ENCODE measurements at places on chromosomes 3 and 15.

DNA sequence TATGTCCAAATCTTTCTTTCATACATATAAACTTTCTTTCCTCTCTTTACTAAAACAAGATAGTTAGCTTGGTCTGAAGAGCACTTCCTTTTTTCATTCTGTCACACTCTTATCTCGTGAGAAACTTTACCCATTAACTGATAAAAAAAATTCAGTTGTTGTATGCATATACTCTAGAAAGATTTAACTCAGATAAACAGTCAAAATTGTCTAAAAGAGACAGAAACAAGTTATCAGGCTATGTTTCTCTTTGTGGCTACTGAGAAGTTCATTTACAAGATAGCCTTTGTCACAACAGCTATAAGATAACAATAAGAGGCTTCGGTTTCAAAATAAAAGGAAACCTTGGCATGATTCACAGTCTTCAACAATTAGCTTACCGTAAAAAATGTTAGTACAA lies 235.7 kb upstream of the ATP10A start:
- DNase-seq: no peak

DNA sequence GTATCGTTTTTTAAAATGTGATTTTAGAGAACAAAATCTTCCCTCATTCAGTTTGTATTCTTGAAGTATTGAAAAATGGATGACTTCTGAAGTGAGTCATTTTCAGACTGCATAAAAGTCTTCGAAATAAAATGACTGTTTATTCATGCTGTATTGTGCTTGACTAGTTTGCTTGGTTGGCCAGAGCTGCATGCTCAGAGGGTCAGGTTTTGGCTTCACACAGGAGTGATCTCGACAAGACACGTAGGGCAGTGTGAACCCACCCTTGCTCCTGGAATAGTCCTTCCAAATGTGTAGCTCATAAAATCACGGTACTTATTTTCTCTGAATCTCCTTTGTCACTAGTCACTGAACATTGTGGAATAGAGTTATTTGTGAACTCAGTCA lies 73.3 kb downstream of the FNDC3B start:
- DNase-seq: no peak

- DNase-seq: no peak
Observed at GRCh38 chr15:62035256-62035924, 24.9 kb downstream of the VPS13C start.

DNA sequence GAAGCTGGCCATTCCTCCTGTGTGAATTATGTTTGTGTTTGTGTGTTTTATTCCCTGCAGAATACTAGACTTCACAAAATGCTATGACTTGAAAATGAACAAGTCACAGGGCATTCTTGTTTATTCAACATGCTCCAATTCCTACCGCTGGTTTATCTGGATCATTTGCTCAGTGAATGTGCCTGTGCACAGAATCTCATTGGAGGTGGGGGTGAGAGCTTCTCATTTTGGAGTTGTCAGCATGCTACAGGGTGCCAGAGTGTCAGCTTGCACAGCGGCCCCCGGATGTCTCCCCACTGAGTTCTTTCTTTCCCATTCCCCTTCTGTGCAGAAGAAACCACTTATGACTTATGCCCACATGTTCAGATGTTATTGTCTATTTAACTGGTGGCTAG lies 428.7 kb downstream of the ROBO2 start:
- no peak for DNase-seq

- DNase-seq: no peak
Observed at GRCh38 chr3:169563775-169564059, 99.8 kb downstream of the MECOM start.

DNA sequence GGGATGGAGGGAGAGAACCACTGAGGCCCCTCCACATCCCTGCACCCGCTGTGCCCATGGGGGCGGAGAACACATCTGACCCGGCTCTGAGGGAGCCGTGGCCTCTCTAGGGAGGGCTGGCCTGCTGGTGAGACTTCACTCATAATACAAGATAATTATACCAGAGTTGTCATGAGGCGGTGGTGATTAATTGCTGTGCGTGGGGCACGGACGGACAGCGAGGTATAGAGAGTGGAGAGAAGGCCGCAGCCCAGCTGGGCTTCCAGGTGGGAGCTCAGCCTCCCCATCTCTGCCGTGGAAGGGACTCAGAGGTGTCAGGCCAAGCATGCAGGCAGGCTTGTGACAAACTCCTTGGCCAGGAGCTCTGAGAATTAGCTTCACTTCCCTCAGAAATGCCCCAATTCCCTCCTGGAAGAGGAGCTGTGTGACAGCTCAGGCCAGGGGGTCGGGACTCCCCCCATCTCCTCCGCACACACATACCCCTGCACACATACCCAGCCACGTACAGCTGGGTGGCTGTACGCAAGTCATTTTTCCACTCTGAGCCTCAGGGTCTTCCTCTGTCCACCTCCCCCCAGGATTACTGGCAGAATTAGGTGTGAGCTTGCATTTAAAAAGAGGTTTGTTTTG lies 6.0 kb upstream of the GATA2 start:
- DNase-seq: no peak

- peak; percentile 35 for DNase-seq
Observed at GRCh38 chr15:62254137-62254934, 89.3 kb upstream of the C2CD4B start.

GRCh38 chr15:88913017-88913849 lies at the start of gene MFGE8:
Gene MFGE8 (minus strand): TSS chr15:88913379. CDS start chr15:88913319, 60 bp downstream.
- DNase-seq: peak; percentile 58

DNA sequence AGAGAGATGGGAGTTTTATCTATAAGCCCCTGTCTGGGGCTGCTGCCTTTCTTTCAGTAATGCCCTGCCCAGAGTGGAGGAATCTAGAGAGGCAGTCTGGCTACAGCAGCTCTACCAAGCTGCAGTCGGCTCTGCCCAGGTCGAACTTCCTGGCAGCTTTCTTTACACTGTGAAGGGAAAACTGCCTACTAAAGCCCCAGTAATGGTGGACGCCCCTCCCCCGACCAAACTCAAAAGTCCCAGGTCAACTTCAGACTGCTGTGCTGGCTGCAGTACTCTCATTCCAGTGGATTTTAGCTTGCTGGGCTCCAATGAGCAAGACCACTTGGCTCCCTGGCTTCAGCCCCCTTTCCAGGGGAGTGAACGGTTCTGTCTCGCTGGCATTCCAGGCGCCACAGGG lies 65.9 kb upstream of the RARB start:
- no peak for DNase-seq

GRCh38 chr3:191051037-191051436 lies 148.0 kb upstream of the OSTN start:
- peak; percentile 64 for DNase-seq

GRCh38 chr15:37709669-37710068 lies 224.8 kb upstream of the TMCO5A start:
- DNase-seq: no peak

DNA sequence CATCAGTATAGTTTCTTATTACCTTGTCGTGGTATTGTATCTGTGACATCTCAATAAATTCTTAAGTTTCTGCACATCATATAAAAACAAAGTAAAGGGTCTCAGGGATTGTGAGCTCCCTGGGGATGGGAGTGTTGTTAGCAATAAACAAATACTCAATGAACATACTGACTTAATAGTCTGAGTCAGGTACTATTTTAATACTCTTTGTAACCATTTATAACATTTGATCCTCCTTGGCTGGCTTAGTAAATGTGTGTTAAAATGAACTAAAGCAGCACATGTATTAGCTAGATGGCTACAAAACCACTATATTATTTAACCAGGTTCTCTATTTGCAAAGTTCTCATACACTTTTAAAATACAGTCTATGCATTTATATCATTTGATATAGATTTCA lies 1.8 kb downstream of the ICE2 start:
- no peak for DNase-seq

DNA sequence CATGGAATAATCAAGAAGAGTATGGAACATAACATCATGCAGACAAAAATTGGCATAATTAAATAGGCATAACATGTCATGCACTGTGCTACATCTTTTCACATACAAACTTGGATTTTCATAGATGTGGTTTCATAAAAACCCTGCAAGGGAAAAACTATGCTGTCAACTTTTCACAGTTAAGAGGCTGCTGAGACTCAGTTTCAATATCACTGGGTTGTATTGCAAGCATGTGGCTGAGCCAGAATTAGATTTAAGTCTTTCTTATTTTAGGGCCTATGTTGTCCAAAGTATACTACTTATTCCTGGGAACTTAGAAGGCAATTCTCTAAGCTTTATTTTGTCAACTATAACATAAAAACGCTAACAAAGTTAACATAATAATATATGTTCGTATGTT lies 70.7 kb upstream of the LSAMP start:
- DNase-seq: no peak

All from NCI-H1105 treated with DMSO at 0.1 percent for 48 hours (cell line).